Astrocyte (in vitro differentiated cells and primary cell): ENCODE measurements at places on chromosomes 6 and 20.

DNA sequence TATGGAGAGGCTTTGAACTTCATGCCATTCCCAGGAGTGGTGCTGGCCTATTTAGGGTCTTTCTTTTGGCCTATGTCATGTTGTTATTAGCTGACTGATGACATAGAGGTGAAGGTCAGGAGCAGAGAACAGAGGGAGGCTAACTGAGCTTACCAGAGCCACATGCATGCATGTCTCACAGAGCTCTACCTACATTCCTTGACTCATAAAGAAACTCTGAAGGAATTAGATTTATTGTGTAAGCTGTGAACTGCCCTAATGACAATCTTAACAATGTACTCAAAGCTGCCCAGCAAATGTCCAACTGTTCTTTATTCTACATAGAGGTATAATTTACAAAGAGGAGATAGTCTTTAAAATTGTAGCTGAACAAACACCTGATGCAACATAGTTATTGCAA, 192.7 kb upstream of the CNR1 start:
- peaks cover 21% of the 10 kb centered on the region for H3K4me1 ChIP-seq
- H3K4me3 ChIP-seq = no peak overlapping the region
- no peak overlapping the region for H3K27ac ChIP-seq

- no peak overlapping the region for H3K4me3 ChIP-seq
Observed at GRCh38 chr6:157563611-157564284, 182.8 kb downstream of the ZDHHC14 start.

DNA sequence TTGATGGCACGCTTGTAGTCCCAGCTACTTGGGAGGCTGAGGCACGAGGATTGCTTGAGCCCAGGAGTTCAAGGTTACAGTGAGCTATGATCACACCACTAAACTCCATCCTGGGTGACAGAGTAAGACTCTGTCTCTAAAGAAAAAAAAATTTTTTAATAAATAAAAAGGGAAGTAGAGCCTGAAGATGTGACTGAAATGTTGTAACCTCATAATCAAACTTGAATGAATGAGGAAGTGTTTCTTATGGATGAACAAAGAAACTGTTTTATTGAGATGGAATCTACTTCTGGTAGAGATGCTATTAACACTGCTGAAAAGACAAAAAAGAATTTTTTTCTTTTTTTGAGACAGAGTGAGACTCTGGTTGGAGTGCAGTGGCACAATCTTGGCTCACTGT, 6.7 kb downstream of the MAK start:
- no peak overlapping the region for H3K27ac ChIP-seq
- H3K36me3 ChIP-seq = no peaks in the 10 kb centered on the region
- H3K4me3 ChIP-seq = no peak overlapping the region
- no peak for DNase-seq

GRCh38 chr20:44540834-44541233, 19.0 kb upstream of the SERINC3 start:
- no peaks in the 10 kb centered on the region for H3K36me3 ChIP-seq
- peaks cover 10% of the 10 kb centered on the region for H3K4me1 ChIP-seq
- no peak overlapping the region for H3K4me3 ChIP-seq
- peak overlapping the region; percentile 49 for H3K27ac ChIP-seq
- peak; percentile 88 for DNase-seq

DNA sequence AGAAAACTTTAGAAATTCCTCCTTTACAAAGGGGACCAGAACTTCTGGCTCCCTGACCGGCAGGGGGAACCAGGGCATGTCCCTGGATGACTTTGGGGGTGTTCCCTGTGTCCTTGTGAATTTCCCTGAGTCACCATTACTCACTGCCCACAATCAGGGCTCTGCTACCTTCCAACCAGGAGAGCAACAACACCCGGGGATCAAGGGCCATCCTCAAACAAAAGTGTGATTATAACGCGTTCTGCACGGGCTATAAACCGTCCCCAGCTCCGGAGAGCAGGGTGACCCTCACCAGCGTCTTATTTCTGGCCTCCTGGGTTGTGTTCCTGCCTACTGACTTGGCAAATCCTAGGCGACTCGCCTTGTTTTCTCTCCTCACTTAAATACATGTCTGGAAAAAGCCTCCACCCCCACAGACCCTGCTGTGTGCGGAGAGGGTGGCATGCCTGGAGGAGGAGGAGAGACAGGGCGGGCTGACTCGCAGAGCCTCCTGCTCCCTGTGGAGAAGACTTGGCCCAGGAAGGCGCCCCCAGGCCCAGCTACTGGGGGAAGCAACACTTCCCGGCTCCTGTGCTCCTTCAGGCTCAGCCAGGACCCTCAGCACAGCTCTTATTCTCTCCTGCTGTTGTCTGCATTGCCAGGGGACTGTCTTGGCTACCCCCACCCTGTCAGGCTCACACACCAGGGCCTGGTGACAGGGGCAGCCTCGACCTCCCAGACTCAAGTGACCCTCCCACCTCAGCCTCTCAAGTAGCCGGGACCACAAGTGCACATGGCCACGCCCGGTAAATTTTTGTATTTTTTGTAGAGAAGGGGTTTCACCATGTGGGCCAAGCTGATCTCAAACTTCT, 54.1 kb downstream of the FGD2 start:
- peak; percentile 95 for DNase-seq
- no peaks in the 10 kb centered on the region for H3K27me3 ChIP-seq
- H3K4me1 ChIP-seq = peaks cover 10% of the 10 kb centered on the region

DNA sequence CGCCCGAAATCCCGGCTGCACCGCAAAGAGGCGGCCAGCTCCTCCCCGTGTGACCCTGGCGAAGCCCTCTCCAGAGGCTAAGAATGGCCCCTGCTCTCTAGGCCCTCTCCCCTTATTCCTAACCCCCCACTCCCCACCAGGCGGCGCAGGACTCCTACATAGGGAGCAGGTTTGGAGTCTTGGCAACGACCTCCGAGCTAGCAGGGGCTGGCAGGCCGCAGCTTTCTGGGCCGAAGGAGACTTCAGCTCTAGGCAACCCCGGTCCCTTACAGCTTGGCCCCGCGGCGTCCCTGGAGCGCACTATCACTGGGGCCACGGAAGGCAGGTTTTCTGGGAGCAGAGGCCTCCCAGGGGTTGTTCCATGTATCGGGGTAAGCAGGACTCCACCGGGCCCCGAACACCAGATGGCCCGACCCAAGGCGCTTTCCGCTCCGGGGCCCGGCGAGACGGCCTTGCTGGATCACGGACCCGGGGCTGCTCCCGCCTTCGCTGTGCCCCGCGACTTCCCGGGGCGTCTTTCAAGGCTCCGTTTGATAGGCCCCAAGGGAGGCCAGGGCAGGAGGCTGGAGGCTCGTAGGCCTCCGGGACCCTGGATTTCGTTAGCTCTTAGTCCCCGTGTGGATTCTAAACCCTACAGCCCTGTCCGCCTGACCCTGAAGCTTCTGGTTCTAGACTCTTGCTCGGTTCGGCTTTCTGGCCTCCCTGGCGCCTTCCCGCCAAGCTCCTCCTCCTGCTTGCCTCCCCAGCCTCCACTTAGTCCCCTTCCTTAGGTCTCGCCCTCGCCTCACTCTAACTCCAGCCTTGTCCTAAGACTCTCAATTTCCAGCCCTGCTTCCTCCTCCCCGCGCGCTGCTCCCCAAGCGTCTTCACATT, 1.9 kb downstream of the SLC32A1 start:
- no peak overlapping the region for H3K27ac ChIP-seq
- H3K4me1 ChIP-seq = peaks cover under 1% of the 10 kb centered on the region
- H3K36me3 ChIP-seq = no peaks in the 10 kb centered on the region
- peaks cover 92% of the 10 kb centered on the region for H3K27me3 ChIP-seq

GRCh38 chr20:10696650-10697049, 22.9 kb upstream of the JAG1 start:
- no peaks in the 10 kb centered on the region for H3K36me3 ChIP-seq
- H3K4me3 ChIP-seq = no peak overlapping the region
- H3K27me3 ChIP-seq = no peaks in the 10 kb centered on the region

GRCh38 chr6:118187568-118188164, 280.6 kb downstream of the SLC35F1 start:
- DNase-seq = peak; percentile 86
- H3K36me3 ChIP-seq = no peaks in the 10 kb centered on the region
- no peaks in the 10 kb centered on the region for H3K27me3 ChIP-seq
- peaks cover 13% of the 10 kb centered on the region for H3K4me1 ChIP-seq
- no peak overlapping the region for H3K4me3 ChIP-seq

GRCh38 chr20:43838703-43839060, 76.0 kb upstream of the TOX2 start:
- DNase-seq = no peak
- H3K27ac ChIP-seq = no peak overlapping the region
- no peaks in the 10 kb centered on the region for H3K27me3 ChIP-seq
- H3K4me3 ChIP-seq = no peak overlapping the region

DNA sequence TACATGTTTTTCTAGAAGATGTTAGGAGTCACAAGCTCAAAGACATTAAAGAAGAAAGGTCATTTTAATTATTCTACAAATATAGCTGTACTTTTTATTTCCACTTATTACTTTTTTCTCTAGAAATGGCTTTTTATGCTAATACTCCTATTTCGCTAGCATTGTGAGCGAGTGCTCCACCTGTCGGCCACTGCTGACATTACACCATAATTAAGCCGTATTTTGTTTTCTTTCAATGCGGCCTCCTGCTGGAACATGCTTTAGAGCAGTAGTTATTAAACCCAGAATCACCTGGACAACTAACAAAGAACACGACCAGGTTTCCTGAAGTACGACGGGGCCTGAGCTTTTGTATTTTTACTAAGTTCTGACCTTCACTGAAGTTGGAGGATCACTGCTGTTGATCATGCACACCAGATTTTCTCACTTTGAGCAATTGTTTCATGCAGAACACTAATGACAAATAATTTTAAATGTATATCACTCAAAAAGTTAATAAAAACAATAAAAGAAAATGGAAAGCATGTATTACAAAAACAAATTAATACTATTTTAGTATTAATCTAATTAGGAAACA, 74.1 kb upstream of the PAK5 start:
- no peaks in the 10 kb centered on the region for H3K36me3 ChIP-seq
- H3K4me3 ChIP-seq = no peak overlapping the region
- H3K4me1 ChIP-seq = no peaks in the 10 kb centered on the region
- peak; percentile 6 for DNase-seq
- H3K27me3 ChIP-seq = peaks cover 3% of the 10 kb centered on the region

- H3K27me3 ChIP-seq = no peaks in the 10 kb centered on the region
- no peaks in the 10 kb centered on the region for H3K36me3 ChIP-seq
- peak; percentile 77 for DNase-seq
- peaks cover 4% of the 10 kb centered on the region for H3K4me1 ChIP-seq
- H3K27ac ChIP-seq = peak overlapping the region; percentile 61
- no peak overlapping the region for H3K4me3 ChIP-seq
Observed at GRCh38 chr6:97674802-97675201, 391.8 kb upstream of the MMS22L start.

DNA sequence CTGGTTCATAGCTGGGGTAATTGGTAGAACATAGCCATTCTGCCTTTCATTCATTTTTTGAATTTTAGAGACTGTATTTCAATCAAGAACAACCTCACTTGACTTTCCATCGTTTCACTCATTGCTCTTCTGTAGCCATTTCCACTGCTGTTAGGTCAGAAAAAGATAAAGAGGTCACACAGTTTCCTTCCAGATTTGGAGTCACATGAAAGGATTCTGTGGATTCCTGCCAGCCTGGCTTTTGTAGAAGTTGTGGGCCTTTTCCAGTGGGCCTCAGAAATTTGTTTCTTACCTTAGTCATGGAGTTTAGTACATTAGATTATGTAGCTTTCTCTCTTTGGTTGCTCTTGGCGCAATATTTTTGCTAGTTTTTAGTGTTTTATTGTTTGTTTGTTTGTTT, 157.8 kb downstream of the SASH1 start:
- H3K4me3 ChIP-seq = no peak overlapping the region
- no peaks in the 10 kb centered on the region for H3K36me3 ChIP-seq
- DNase-seq = no peak
- H3K27ac ChIP-seq = peak overlapping the region; percentile 75
- peaks cover 24% of the 10 kb centered on the region for H3K4me1 ChIP-seq
- no peaks in the 10 kb centered on the region for H3K27me3 ChIP-seq

DNA sequence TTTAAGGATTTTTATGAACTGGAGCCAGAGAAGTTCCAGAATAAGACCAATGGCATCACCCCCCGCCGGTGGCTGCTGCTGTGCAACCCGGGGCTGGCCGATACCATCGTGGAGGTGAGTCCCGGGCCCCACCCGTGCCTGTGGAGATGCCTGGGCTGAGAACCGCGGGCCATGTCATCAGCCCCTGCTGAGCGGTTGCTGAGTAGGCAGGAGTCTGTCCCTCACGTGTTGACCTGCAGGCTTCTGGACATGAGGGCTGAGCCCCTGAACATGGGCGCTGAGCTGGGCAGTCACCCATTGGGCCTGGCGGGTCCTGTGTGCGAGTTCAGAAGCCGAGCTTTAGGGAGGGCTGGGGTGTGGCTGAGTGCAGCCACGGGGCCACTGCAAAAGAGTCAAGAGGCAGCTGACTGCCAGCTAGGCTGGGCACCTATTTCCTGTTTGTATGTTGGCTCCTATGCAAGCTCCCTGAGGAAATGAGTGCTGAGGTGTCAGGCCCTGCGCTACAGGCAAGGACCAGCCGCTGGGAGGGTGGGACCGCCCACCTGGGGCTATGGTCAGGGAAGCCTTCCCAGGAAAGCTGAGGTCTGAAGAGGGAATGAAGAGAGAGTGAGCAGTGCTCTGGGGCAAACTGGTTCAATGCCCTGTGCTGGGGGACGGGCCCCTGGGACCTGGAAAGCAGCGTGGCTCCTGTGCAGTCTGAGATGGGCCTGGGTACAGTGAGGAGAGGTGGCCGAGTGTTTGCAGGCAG, 34.3 kb downstream of the PYGB start:
- H3K36me3 ChIP-seq = peaks cover 44% of the 10 kb centered on the region
- H3K27me3 ChIP-seq = no peaks in the 10 kb centered on the region
- H3K4me1 ChIP-seq = no peaks in the 10 kb centered on the region
- no peak overlapping the region for H3K4me3 ChIP-seq
- DNase-seq = no peak

DNA sequence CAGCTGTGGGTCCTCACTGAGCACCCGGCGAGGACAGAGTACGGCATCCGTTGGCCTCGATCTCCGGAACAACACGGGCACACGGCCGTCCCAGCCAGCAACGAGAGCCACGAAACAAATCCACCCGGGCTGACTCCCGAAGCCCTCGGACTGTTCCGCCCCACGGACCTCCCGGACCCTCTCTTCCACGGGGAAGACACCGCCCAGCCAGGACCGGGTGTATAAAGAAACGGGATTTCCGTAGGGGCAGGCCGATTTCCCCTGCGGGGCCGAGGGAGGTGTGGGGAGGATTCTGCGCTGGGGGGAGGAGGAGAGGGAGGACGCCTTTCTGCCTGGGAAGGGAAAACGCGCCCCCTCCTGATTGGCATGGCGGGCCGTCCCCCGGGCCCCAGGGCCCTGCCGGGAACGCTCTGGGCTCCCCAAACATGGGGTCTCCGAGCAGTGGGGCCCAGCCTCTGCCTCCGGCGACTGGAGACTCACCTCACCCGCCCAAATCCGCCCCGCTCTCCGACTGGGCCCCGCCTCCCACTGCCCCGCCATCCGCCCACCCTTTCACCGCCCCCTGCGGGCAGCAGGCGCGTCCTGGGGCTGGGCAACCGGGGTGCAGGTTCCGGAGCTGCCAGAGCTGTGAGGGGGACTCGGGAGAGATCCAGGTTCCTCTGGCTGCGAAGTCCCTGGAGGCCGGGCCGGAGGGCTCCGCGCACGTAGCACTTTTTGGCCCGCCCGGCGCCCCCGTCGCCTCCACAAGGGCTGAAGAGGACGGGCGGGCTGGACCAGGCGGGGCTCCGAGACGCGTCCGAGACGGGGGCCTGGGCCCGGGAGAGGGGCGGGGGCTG, 679 bp upstream of the PPDPF start:
- H3K27me3 ChIP-seq = no peaks in the 10 kb centered on the region
- H3K4me3 ChIP-seq = peak overlapping the region; percentile 67
- H3K36me3 ChIP-seq = no peaks in the 10 kb centered on the region
- peak; percentile 37 for DNase-seq
- H3K4me1 ChIP-seq = peaks cover 14% of the 10 kb centered on the region

- H3K4me3 ChIP-seq = no peak overlapping the region
- no peak overlapping the region for H3K27ac ChIP-seq
- DNase-seq = no peak
- H3K36me3 ChIP-seq = no peaks in the 10 kb centered on the region
- peaks cover 19% of the 10 kb centered on the region for H3K27me3 ChIP-seq
- H3K4me1 ChIP-seq = no peaks in the 10 kb centered on the region
Observed at GRCh38 chr20:23039885-23040508, 4.9 kb downstream of the SSTR4 start.
